ENCODE measurements at places on chromosomes 13 and 19.
A peak's percentile ranks its signal among the peaks of the same experiment; 100 is the strongest.

DNA sequence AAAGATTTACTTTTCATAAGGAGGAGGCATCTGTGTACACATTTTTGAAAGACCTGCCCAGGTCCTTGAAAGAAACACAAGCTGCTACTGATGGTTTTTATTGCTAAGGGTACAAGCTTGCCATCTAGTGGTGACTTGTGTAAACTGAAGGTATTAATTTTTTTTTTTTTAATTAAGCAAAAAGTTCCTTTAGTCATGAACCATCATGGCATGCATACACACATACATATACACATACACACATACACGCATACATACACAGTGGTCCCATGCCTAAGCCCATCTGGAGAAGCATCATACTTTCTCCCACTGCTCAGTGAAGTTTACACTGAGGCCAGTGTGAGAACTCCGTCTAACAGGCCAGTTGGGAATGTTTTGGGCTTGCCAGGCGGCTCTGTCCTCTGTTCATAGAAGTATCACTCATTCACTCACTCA is 312.5 kb downstream of the DCLK1 start:
- DNase-seq, result peak; percentile 23

GRCh38 chr19:23673132-23673531 is 13.9 kb downstream of the ZNF675 start:
- no peak for DNase-seq

- DNase-seq, result no peak
Observed at GRCh38 chr19:1069009-1069779, 2.2 kb downstream of the ARHGAP45 start.

DNA sequence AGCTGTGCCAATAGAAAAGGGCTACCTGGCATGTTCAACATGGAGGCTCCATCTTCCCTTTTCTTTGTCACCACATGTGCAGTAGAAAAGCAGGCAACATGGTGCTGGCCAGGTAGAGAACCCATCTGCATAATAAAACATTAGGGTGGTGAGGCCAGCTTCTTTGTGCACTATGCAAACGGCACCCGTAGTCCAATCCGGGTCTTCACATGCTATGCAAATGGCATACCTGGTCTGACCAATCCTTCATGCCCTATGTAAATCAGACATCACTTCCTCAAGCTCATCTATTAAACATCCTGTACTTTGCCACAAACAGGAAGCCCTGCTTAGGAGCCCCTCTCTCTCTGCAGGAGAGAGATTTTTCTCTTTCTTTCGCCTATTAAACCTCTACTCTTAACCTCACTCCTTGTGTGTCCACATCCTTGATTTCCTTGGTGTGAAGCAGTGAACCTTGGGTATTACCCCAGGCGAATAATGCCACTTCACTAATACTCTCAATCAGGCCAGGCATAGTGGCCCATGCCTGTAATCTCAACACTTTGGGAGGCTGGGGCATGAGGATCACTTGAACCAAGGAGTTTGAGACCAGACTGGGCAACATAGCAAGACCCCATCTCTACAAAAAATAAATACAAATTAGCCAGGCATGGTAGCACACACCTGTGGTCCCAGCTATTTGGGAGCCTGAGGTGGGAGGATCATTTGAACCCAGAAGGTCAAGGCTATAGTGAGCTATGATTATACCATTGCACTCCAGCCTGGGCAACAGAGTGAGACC is 111.3 kb upstream of the MRI1 start:
- DNase-seq, result no peak

DNA sequence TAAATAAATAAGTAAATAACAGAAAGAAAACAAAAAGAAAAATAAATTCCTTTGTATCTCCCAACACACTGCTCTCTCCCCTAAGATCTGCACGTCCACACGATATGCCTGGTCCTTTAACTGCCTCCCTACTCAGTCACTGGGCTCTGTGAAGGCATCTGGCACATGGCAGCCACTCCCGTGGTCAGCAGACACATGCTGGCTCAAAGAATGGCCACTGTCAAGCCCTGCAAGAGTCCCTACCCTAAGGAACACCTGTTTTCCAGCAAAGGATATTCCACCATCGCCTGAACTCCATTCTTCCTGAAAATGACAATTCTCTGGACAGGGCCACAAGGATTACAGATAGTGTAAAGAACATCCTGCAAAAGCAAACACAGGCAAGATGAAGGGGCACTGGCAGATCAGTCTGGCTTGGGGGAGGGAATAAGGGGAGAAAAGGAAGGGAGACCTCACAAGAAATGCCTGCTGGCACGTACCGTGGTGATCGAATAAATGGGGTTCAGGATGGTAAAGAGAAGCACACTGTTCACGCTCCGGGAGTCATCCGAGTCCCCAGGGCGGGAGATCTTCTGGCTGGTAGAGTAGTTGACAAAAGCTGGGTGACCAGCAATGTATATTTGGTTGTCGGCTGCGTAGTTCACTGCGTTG is 4.3 kb downstream of the HNRNPL start:
- DNase-seq, result no peak

DNA sequence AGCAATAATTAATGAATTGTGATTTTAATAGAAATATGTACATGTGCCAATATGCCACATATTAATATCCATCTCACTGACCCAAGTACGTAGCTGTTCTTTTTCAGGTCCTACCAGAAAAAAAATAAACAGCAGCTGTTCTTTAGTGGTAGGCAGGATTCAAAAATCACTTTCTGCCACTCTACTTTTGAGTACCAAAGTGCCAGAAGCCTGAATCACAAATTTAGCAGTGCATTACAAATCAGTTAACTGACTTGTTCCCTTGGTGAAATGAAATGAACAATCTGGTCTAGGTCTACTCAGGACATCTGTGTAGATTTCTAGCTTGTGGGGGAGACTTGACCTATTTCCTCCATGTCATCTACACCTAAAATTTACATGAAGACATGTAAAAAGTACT is 775.5 kb upstream of the GPC6 start:
- no peak for DNase-seq

DNA sequence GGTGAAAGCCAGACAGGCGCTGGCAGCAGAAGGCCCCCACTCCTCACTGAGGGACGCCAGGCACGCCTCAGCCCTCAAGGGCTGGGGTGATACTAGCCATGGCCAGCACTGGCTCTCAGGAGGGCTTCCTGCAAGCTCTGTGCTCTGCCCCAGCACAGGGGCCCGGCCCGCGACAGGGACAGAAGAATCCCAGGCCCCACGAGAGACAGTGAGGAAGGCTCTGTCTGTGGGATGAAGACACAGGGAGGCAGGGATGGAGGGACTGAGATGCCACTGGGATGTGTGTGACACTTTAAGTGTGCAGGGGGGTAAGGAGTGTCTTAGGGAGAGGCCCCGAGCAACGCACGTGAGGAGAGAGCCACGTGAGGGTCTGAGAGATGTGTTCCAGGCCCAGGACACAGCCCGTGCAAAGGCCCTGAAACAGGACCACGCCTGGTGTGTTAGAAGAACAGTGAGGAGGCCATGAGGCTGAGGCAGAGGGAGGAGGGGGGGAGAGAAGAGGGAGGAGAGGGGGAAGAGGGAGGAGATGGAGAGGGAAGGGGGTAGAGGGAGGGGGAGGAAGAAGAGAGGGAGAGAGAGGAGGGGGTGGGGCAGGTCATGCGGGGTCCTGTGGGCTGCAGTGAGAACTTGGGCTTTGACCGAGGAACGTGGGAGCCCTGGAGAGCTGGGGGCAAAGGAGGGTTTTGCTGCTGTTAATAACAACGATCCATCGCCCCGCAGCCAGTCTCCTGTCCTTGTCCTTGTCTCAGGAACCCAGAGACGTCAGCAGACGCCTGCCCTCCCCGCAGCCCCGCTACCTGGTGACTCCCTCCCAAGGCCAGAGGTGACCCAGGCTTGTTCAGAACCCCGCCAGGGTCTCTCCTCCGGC is 7.2 kb downstream of the RPL36 start:
- DNase-seq, result no peak

DNA sequence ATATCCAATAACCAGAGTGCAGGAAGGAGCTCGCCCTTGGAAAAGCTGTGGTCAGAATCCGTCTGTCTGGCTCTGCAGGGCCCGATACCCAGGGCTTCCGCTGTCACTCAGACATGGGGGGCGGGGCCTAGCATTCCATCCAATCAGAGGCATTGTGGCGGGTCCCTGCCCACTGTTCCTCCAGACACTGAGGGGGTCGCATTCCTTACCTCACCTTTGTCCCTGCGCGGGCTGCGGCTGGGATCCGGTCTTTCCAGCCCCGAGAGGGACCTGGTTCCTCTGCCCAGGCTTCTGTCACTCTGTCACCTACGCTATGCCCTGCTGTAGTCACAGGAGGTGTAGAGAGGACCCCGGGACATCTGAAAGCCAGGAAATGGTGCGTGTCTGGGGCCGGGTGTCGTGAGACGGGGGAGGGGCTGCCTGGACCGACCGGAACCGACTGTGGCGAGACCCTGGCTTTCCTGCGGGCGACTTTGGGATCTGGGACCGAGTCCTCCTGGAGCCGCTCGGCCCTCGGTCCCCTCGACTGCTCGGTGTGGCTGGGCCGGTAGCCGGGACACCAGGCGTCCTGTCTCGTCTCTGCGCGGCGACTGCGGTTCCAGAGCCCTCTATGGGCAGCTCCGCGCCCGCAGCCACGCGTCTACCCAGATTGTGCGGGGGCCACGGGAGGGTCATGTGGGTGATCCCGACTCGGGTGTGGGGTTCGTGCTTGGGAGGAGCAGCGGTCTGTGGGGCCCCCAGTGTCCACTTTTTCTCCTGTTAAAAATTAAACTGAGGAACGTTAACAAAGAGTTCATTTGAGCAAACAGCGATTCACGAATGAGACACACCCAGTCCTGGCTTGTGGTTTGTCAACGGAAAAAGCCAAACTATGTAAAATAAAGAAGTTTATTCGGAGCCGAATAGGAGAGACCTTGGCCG is at the start of gene ZNF69:
Gene ZNF69 (plus strand): TSS at position 172 of the 921 bp plus-strand sequence. CDS start 142 bp downstream, at position 314.
- DNase-seq, result peak; percentile 77

GRCh38 chr19:18317961-18318800 is 4.7 kb downstream of the LSM4 start:
- DNase-seq, result no peak

DNA sequence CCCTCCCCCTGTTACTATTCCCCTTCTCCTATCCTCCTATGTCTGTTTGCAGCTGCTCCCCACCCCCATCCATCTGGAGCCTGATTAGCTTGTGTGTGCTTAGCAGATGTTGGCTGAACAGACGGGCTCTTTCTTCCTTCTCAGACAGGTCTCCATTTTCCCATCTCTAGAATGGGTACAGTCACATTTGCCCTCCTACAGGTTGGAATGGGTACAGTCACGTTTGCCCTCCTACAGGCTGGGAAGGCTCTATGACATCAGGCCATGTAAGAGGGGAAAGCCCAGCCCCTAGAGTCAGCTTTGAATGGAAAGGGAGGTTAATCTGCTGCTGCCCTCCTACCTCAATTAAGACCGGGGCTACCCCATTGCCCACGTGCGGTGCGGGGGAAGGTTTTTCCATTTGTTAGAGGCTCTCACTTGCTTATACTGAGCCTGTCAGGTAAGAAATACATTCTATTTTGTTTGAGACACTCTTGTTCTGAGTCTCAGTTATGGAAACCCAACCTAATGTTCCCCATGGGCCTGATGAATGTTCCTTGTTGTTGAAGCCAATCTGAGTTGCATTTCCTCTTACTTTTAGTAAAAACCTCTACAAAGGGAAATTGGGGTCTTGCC is 2.2 kb upstream of the CLEC17A start:
- DNase-seq, result no peak

Data from urothelium cell line (cell line).